Activated naive CD4-positive, alpha-beta T cell (primary cell): ENCODE measurements at places on chromosomes 5 and 9.

GRCh38 chr5:138903130-138903775, 28.1 kb upstream of the LRRTM2 start:
- no peak for DNase-seq

DNA sequence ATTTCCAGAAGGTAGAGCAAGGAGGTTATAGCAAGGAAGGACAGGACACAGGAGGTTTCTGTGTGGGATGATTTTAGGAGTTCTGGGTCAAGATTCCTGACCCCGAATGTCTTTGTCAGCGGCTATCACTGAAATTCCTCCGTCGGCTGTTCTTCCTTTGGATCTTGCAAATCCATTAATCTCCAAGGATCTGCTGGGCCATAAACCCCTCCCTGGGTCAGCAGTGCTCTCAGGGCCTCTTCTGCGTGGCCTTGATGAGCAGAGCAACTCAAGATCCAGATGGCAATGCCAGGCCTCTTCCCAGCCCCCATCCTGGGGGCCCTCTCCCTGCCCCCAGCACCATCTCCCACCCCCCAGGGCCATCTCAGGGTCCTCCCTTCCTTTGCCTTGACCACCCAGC, 16.3 kb upstream of the COL27A1 start:
- no peak for DNase-seq

DNA sequence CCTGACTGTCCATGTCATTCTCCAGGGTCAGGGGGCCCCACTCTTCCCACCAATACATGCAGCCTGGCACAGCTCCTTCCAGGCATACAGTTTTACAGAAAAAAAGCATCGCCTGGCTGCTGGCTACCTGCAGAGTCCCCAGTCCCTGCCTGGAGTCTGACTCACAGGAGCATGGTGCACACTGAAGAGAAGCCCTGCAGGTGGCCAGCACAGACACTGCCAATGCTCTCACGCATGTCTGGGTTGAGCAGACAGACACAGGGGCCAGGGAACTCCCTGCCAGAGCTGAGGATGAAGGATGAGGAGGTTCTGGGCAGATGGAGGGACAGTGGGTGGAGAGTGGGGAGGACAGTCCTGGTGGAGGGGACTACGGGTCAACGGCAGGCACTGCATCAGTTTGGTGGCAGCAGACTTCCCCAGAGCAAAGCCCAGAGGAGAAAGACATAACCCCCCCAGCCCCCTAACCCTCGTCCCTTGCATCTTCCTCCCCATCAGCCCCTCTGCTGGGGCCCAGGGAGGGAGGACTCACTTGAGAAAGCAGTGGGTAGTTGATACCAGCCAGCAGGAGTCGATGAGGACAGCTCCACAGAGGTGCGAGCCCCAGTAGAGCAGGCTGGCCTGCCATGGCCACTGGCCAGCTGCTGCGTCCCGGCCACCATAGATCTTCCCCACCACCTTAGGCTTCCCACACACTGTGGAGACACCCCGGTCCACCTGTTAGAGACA, 72.9 kb upstream of the SPTLC1 start:
- DNase-seq = no peak

DNA sequence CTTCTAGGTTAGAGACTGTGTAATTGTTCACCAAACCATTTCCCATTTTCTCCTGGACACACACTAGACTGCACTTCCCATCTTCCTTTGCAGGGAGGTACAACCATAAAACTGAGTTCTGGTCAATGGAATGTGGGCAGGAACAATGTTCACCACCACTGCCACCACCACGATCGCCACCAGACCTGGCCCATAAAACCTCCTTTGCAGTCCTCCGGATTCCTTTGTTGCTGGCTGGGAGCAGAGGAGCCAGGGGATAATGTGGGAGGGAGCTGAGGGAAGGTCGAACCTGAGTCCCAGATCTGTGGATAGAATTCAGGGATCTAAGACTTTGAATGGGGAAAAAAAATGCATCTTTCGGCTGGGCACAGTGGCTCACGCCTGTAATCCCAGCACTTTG, 29.4 kb upstream of the EGFLAM start:
- DNase-seq = no peak

DNA sequence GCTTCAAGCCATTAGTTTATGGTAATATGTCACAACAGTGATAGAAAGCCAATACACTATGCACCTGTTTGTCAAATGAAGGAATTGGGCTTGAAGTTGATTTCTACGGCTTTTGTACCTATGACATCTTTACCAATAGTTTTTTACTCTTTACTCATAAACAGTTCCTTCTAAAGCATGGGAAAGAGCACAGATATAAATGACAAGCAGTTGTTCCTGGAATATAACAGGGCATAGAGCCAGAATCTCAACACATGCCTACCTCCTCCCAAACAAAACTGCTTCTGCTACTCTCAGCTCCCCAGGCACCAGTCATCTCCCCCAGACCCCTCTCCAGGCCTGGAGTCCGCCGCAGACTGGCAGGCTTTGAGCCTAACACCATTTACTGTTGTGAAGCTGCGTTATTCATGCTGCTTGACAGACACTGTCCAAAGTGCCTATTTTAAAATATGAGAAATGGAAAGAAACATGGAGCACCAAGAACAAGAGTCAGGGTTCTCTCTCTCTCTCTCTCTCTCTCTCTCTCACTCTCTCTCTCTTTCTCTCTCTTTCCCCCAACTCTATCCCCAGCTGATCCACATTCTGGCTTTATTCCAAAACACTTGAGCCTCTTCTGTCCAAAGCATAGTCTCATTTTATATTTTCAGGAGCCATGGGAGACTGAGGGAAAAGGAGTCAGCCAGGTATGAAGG, 111.6 kb downstream of the ADRB2 start:
- no peak for DNase-seq
